Activated naive CD4-positive, alpha-beta T cell treated with anti-CD3 and anti-CD28 coated beads, Interleukin-2, amount 50 U/mL, for 16 hours (primary cell): ENCODE measurements at places on chromosomes 3 and 15.

DNA sequence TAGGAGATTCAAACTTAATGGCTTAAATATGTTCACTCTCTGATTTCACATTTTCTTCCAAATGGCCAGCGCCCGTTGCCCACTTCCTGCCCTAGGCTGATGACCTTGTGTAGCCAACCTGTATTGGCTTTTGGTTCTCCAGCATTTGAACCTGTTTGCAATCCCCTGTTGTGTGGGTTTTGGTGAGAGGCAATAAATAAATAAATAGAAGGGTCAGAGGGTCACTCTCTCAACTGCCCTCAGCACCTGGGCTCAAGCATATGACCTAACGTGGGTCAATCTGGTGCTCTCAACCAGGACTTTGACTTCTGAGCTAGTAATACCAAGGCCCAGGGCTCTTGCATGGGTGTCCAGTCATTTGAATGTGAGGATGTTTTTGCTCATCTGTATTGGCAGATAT, 1.8 kb upstream of the SRP14 start:
- no peak for DNase-seq

DNA sequence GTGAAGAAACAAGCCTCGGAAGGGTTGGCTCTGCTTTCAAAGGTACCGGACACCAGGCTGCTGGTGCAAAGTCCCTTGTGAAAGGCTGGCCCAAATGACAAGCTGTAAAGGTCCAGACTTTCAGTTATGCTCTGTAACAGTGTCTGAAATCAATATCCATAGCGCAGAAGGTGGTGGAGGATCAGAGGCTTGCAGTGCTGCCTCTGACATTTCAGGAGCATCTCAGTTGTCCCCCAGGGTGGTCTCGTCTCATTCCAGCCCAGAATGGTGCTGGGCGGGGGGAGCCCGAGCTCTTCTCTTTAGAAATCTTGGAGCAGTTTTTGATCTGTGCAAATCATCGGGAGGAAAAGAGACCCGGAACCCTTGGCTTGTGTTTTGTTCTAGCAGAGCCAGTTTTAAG, 402.3 kb upstream of the RGMA start:
- no peak for DNase-seq

GRCh38 chr3:124532071-124532470, 198.2 kb upstream of the UMPS start:
- DNase-seq: no peak

DNA sequence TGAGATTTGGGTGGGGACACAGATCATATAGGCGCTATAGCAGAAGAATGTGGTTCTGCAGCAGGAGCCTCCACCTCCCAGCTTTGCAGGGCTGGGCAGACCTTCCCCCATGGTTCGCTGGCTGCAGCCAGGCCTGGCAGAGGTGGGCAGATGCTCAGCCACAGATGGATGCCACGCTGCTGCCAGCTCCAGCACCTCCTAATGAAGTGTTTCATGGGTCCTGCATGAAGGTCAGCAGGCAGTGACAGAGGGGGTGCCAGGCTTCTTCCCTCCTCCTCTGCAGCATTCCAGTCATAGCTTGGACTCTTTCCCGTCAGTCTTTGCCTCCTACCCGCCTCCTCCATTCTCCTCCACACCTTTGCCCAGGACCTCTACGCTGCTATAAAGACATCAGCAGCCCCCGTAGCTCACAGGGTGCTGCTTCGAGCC, 85.9 kb downstream of the SLCO3A1 start:
- DNase-seq: no peak

- DNase-seq: no peak
Observed at GRCh38 chr3:142209655-142210054, 15.7 kb downstream of the GK5 start.

- DNase-seq: no peak
Observed at GRCh38 chr3:133476971-133477375, 77.1 kb downstream of the BFSP2 start.

GRCh38 chr3:41426485-41426884, 227.2 kb downstream of the CTNNB1 start:
- no peak for DNase-seq

DNA sequence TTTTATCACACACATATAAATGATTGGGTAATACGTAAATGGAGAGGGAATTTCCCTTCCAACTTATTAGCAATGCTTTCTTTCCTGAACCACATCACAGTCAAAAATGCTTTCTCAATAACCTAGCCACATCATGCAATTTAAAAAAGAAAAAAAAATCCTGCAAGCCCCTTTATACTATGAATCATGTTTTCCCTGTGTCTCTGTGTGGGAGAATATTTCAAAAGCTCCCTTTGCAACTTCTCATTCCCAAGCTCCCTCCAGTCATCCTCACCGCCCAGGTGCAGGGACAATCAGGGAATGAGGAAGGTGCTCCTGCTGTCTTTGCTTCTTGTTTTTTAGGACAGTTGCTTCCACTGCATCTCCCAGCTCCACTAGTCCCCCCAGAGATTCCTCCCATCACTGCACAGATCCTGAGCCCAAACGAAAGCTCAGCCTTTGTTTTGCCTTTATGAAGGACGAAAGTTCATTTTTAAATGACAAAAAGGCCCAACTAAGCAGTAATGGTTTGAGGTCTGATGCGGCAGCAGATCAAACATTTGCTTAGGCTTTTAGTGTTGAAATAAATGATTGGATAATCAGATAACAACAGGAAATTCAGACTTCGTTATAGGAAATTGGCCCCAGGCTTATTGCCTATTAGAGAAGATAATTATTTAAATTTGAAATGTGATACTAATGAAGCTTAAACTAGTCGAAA, 47.8 kb upstream of the ADGRG7 start:
- no peak for DNase-seq

DNA sequence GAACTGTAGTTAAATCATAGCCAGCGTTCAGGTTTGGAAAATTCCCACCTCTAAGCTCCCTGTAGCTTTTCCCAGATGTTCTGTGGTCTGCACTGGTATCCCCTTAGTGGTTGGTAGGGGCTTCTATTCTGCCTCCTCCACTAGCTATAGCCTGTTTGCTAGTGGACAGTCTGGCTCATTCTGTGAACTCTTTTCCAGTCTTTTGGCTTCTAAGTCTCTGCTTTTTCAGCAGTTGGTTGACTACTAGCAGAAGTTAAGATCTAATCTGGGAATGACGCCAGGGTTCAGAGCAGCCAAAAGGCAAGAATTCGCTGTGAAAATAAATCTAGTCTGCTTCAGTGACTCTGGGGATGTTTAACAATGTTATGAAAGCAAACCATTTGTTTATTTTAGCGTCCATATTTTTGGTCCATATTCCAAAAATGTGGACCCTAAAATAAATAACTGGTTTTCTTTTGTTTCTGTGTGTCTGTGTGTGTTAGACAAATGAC, 73.7 kb upstream of the WDR72 start:
- DNase-seq: no peak

DNA sequence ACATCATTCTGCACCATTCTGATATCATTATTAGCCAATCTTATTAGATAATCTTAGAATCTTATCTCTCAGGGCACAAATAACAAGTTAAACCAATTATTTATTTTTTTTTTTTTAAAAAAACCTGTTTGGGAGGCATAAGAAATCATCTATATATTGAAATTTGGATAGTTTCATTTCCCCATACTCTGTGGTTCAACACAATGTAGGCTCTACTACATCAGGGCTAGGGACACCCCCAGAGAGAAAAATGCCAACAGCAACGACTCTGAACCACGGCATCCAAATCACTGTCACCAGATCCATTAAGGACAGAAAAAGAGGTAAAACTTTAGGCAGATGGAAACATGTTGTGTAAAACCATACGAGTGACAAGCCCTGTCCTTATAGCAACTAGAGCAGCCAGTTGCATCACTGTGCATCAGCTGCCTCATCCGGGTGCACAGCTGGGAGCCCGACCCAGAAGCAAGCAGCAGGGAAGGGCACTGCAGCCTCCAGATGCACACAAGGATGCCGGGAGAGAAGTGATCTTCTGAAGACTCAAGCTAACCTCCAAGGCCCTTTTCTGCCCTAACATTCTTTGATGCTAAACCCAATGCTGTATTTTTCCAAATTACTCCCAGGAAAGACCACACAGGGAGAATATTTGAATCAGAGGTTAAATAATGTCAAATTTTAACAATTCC, 381.1 kb downstream of the CTNNB1 start:
- DNase-seq: no peak

DNA sequence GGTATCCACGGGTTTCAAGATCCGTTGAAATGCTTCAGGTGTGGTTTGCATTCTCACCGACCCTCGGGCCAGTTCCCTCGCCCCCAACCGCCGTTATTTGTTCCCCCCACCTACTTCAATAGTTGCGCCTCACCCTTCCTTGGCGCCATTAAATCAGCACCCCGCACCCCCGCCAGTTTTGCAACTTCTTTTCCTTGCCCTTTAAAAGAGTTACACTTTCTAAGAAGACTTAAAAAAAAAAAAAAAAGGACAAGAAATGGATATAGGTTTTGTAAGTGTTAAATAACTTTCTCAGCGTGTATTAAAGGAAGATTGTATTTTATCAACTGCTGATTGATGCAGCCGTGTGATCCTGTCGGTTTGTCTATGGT, 87.2 kb downstream of the NR2F2 start:
- no peak for DNase-seq

- no peak for DNase-seq
Observed at GRCh38 chr3:187968883-187969580, 184.9 kb upstream of the LPP start.

DNA sequence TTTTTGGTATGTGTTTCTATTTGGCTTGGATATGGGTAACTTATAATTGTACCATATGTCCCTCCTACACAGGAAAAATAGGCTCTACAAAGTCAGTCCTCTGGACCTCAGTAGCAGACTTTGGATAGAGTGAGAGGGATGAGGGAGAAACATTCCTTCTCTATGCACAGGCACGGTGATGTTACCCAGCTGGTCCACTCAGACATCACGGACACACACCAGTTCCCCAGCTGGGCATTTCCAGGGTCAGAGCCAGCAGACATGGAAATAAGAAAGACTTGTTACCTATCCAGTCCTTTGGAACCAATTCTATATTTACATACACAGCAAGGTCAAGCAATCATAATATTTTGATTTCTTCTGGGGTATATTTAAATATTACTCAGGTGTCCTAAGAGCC, 433.1 kb upstream of the KCNMB2 start:
- DNase-seq: no peak

DNA sequence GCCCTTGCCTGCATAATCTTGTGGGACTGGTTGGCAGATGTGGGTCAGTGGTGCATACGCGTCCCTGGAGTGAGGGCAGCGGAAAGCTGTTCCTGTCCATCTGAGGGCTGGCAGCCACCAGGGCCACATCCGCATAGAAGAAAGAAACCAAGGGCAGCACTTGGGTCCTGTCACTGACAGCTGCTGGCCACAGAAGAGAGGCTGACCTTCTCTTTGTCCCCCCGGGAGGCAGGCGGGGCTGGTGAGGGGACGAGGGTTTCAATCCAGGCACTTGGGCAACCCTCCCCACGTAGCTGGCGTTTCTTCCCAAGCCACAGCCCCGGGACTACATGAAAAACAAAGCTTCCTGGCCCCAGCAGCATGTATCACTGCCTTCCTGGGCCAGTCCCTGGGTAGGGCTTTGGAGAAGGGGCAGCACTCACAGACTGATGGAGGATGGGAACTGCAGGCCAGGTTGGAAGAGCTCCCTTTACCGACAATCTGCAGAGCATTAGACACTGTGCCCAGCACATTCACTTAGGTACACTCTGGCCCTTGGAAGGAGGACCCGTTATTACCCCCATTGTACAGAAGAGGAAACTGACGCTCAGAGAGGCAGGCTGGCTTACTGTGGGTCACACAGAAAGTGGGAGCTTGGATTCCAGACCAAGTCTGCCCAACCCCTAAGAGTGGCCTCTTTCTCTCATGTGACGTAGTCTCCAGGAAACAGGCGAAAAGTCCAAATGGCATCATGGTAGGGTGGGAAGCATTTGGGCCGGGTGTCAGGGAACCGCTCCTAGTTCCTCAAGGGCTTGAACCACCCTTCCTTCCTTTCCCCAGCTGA, 78.8 kb upstream of the SLC6A6 start:
- no peak for DNase-seq

- no peak for DNase-seq
Observed at GRCh38 chr3:173439004-173439403, 41.5 kb downstream of the NLGN1 start.

GRCh38 chr15:99536422-99537040, 29.3 kb upstream of the MEF2A start:
- DNase-seq: no peak

GRCh38 chr3:178359728-178360127, 176.5 kb upstream of the KCNMB2 start:
- DNase-seq: no peak

- no peak for DNase-seq
Observed at GRCh38 chr15:59317211-59317610, 55.5 kb downstream of the MYO1E start.

GRCh38 chr15:65115542-65115941, 542 bp upstream of the UBAP1L start:
- no peak for DNase-seq

DNA sequence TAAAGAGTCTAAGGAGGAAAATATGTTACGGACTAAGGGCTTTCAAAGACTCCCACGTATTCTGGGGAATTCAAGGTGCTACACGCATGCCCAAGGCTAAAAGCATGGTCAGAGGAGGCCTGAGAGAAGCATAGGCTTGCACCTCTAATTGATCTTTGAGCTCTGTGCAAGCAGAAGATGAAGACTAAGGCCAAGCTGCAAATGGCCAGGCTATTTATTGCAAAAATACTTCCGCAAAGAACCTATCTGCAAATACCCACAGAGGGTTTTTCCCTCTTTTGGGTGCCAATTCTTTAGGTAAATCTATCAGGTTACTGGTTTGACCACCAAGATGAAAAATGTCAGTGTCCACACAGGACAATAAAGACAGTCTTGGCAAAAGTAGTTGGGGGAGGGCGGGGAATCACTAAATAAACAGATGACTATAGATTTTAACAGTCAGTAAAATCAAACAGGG, 119.5 kb downstream of the STAG1 start:
- DNase-seq: no peak

DNA sequence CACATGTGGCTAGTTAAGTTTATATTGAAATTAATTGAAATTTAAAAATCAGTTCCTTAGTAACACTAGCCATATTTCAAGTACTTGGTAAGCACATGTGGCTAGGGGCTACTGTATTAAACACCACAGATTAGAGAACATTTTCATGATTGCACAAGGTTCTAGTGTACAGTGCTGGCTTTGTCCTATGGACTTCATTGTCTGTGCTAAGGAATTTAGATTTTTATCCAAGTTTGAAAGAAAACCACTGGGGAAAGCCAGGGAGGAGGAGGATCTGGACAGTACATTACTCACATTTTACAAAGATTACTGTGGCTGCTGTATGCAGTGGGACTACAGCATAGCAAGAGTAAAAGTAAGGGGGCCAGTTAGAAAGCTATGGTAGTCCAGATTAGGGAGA, 13.9 kb downstream of the STAC start:
- DNase-seq: no peak

GRCh38 chr15:78982736-78983135, 37.9 kb upstream of the CTSH start:
- no peak for DNase-seq

GRCh38 chr3:145857956-145858355, 303.0 kb downstream of the PLOD2 start:
- no peak for DNase-seq

GRCh38 chr15:38991126-38991525, 426.5 kb upstream of the RASGRP1 start:
- no peak for DNase-seq

GRCh38 chr3:154193000-154193615, 71.9 kb downstream of the ARHGEF26 start:
- DNase-seq: no peak
